ENCODE measurements at places on chromosomes 11 and 22.

GRCh38 chr22:19117111-19117512, 5.1 kb downstream of the DGCR2 start:
- no peak for DNase-seq

GRCh38 chr11:92380882-92381281, 156.3 kb downstream of the FAT3 start:
- no peak for DNase-seq

DNA sequence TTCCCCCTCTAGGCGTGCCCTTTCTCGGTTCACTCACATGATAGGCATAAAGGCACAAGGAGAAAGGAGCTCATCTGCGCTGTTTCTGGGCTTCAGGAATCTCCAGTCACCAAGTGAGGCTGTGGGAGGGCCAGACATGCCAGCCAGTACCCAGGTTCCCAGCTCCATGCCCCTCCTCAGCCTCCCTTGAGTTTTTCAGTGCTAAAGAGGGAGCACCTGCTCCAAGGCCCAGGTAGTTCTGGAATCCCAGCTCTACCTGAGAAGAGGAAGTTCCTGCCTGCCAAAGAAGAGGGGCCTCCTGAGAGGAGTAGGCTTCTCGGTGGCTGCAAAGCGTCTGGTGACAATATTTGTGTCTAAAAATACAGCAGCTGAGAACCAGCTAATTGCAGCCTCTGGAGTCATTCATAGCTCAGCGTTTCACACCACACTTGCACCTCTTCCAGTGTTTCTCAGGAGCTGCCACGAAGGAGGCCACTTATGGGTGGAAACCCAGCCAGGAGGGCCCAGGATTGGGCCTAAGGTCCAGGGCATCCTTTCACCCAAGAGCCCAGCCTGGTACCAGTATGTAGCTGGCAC, 197.4 kb downstream of the TRIM29 start:
- DNase-seq, result no peak

- no peak for DNase-seq
These were observed 606.6 kb downstream of the TBC1D22A start for GRCh38 chr22:47369020-47369419.

- no peak for DNase-seq
These were observed 186.1 kb downstream of the DSCAML1 start for GRCh38 chr11:117610901-117611300.

DNA sequence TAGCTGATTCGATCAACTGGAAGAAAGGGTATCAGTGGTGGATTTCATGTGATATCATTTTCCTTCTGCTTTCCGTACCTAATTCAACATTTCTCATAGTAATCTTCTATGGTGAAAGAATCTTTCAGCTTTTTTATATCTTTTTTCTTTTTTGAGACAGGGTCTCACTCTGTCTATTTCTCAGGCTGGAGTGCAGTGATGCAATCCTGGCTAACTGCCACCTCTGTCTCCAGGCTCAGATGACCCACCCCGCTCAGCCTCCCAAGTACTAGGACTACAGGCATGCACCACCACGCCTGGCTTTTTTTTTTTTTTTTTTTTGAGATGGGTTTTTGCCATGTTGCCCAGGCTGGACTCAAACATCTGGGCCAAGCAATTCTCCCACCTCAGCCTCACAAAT, 18.6 kb upstream of the CHORDC1 start:
- no peak for DNase-seq

DNA sequence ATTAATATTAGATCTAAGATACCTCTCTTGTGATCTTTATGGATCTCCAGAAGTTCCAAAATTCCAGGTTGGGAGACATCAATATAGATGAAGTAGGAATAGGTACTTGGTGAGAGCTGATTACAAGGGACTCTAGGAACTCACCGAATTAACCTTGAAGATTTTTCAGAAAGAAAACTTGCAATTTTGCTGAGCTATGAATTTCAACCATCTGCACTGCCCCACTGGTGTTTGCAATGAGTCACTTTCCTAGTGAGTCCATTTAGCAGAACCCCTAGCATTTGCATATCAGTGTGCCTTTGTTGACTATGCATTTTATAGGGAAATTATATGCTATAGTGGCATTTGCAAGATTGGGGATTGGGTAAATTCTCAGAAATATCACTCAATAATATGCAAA, 122.0 kb downstream of the CTNND1 start:
- DNase-seq, result no peak

- no peak for DNase-seq
These were observed 67.5 kb downstream of the PAK1 start for GRCh38 chr11:77406396-77406795.

DNA sequence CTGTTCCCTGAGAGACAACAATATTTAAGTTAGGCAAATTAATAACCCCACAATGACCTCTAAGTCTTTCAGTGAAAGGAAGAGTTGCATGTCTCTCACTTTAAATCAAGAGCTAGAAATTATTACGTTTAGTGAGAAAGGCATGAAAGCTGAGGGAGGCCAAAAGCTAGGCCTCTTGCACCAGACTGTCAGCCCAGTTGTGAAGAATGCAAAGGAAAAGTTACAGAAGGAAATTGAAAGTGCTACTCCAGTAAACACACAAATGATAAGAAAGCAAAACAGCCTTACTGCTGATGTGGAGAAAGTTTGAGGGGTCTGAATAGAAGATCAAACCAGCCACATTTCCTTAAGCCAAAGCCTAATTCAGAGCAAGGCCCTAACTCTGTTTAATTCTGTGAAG, 45.0 kb downstream of the BBOX1 start:
- no peak for DNase-seq

DNA sequence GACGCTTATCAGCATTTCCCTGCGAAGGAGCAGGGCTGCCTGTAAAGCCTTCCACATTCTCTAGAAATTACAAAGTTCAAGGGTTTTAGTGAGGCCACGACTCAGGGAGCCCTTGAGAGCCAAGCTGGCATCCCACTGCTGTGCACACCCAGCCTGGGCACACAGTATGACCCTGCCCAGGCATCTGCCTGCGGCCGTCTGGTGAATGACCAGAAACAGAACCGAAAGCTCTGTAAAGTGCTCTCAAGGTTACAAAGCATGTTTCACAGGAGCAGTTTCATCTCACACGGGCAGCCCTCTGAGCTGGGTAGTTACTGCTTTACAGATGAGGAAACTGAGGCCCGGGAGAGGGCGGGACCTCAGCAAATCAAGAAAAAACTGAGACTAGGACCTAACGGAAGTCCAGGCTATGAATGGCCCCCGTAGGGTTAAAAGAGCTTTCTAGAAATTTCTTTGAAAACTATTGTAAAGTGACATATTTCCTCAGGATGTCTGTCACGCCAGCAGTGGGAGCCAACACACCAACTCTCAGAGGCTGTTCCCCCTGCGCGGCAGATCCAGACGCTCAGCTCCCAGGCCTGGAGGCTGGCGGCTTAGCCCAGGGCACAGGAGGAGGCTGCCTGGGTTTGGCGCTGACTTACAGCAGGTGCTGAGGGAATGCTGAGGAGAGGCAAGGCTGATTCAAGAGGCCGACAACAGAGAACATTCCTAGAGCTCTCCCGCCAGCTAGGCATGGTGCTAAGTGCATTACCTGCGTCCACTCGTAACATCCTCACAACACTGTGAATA, 7.7 kb upstream of the TCF20 start:
- DNase-seq, result no peak

DNA sequence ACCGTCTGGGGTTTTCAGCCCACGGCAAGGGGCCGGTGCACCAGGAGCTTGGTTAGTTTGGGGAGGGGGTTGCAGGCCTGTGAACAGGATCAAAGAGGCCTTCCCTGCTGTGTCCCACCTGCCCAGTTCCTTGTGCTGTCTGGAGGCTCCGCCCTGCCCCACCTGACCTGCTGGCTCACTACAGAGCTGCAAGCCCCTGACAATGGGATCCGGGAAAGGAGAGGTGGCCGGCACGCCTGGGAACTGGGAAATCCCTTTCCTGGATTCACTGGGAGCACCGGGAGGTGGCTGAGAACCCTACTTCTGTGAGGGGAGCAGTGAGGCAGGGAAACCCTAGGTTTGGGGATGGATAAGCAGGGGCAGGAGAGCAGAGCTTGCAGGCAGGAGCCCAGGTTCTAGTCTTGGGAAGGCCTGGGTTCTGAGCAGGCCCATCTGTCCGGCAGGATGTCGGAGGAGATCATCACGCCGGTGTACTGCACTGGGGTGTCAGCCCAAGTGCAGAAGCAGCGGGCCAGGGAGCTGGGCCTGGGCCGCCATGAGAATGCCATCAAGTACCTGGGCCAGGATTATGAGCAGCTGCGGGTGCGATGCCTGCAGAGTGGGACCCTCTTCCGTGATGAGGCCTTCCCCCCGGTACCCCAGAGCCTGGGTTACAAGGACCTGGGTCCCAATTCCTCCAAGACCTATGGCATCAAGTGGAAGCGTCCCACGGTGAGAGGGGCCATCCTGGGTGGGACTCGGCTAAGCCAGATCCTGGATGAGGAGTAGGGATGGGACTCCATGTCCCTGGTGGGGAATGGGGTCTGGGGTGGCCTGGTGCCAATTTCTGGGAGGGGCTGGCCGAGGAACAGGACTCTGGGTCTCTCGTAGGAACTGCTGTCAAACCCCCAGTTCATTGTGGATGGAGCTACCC, 786 bp downstream of the CAPN1 start:
- no peak for DNase-seq

DNA sequence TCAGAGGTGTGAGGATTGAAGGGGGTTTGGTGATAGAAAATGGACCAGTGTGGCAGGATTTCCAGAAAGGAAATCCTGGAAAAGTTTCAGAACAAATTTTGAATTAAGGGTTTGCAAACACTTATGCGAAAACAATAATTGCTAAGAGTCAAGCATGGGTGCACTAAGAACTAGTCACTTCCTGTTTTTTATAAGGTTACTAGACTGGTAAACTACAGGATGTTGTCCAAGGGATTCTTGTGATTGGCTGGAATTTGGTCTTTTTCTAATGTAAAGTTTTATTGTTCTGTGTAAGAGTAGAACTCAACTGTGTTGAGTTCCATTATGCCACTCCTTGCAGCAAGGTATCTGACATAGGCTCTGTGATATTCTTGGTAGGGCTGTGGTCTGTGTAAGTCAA, 54.1 kb downstream of the LIF start:
- no peak for DNase-seq

DNA sequence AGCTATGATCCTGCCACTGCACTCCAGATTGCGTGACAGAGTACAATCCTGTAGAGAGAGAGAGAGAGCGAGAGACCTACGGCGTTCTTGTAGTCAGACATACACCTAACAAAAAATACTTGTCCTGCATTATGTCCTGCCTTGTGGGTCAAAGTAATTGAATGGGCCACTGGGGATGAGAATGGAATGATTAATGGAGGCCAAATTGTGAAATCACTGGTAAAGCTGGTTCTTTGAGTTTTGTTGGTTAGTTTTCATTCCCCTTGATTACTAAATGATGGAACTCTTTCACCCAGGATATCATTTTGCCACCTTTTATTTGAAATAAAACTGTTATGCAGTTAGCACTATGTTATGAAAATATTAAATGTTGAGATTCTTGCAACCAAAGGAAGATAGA, 18.7 kb downstream of the GAS2 start:
- no peak for DNase-seq

DNA sequence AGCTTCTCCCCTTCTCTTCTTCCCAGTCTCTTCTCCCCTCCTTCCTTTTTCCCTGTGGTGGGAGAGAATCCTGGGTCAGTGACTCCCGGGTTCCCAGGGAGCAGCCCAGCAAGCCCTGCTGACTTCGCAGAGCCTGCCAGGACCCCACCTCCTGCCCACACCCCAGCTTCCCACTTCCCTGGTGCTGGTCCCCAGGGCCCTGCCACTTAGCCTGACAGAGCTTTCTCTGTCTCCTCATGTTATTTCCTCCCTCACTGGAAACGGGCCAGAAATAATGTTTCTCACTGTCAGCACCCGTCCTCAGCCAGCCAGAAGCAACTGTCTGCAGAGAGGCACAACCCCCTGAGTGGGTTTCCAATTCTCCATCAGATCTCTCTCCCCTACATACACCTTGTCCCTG, 27.1 kb downstream of the C11orf96 start:
- no peak for DNase-seq

GRCh38 chr22:46742576-46743221, 4.6 kb upstream of the CERK start:
- no peak for DNase-seq

- no peak for DNase-seq
These were observed 74.9 kb downstream of the RPL27A start for GRCh38 chr11:8757533-8757932.

DNA sequence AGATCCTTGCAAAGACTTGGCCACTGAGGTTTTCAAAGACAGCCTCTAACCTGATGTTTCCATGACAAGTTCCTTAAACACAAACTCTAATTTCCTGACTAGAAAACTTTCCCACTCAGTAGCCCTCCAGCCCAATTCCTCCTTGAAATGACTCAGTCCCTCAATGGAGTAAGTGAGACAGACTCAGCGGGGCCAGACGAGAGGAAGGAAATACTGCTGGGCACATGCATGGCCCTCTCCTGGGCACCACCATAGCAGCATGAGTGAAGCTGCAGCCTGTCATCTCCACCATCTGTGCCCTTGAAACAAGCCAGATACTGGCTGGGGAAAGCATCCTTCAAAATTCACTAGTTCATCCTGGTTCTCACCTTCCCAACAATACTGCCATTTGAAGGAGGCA, 76.2 kb upstream of the GDPD4 start:
- no peak for DNase-seq

DNA sequence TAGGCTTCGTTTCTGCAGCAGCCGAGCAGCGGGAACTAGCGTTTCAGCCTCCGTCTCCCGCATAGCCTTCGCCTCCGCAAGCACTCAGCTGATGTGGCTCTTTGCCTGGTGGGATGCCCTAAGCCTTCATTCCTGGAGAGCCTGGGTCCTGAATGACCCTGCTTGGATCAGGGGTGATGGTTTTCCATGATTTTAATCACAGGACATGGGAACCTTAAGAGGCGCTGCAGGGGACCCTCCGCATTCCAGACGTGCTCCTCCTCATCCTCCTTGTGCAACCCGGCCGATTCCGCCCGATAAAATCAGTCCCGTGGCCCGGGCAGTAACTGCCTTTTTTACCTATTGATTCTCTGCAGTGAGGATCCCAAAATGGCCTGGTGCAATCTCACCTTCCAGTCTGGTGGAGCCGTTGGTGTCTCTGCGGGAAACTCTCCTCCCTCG, 8.2 kb downstream of the C11orf21 start:
- no peak for DNase-seq

- DNase-seq, result no peak
These were observed 338.0 kb downstream of the AASDHPPT start for GRCh38 chr11:106415510-106415909.

DNA sequence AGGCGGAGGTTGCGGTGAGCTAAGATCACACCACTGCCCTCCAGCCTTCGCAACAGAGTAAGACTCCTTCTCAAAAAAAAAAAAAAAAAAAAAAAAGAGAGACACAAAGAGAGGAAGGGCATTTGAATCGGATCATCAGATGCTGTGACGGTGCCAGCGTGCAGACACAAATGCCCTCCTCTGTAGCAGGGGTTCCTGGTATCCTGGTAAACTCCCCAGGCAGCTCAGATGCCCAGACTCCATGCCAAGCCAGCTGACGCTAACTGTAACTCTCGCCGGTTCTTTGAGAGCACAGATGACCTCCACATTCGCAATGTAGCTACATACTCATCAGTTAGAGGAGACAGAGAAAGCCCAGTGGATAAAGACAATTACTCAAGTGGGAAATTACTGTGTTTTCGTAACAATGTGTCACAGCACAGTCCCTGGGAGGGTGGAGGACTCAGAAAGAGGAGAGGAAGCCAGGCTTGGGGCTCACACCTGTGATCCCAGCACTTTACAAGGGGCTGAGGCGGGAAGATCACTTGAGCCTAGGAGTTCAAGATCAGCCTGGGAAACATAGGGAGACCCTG, 153.1 kb downstream of the BRD1 start:
- DNase-seq, result no peak
